Stimulated activated CD8-positive, alpha-beta memory T cell treated with anti-CD3 and anti-CD28 coated beads, Interleukin-15, amount 100 ng/mL, for 4 hours (primary cell): ENCODE measurements at places on chromosomes 7 and 10.

GRCh38 chr10:44650691-44651661 is 260.2 kb upstream of the TMEM72 start:
- no peak for DNase-seq

GRCh38 chr10:43980313-43980712 is 331.6 kb upstream of the ZNF32 start:
- no peak for DNase-seq

- no peak for DNase-seq
Measured at GRCh38 chr7:37016064-37016878, 292.0 kb upstream of the AOAH start.

- no peak for DNase-seq
Measured at GRCh38 chr7:48389977-48390376, 218.7 kb downstream of the ABCA13 start.

DNA sequence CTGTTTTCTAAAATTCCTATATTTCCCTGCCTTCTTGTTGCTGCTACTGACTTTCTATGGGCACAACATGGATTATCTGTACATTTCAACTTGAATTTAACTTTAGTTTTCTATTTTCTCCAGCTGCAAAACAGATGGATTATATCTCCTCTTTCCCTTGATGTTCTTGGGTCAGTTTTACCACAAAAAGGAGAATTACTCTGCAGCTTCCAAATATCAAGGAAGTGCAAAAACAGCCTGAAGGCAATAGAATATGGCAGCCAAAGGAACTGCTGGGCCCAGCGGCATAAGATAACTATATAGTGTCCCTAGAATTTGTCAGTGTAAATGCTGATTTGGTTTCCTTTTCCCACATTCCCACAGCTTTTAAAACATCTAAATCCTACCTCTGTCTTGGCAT is 29.1 kb downstream of the CPED1 start:
- no peak for DNase-seq

- no peak for DNase-seq
Measured at GRCh38 chr10:28853195-28853594, 175.9 kb downstream of the BAMBI start.

- DNase-seq: no peak
Measured at GRCh38 chr10:30862486-30862885, 169.2 kb downstream of the ZNF438 start.

DNA sequence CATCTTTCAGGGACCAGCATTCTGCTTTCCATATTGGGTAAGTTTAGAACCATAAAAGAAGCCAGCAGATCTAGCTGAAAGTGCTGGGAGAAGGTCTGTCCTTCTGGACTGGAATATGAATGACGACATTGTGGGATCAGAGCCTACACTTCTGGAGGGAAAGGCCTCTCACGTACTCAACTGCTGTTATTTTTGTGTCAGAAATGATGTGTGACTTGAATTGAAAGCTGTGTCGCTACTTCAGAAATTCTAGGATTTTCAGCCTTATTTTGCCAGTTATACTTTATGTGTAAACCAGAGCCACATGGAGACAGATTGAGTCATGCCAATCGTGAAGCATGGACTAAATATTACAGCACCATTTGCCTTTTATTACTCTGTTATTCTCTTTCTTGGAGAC is 231.0 kb downstream of the KIAA1217 start:
- no peak for DNase-seq

GRCh38 chr7:71618278-71618677 is 486.3 kb downstream of the GALNT17 start:
- DNase-seq: no peak

DNA sequence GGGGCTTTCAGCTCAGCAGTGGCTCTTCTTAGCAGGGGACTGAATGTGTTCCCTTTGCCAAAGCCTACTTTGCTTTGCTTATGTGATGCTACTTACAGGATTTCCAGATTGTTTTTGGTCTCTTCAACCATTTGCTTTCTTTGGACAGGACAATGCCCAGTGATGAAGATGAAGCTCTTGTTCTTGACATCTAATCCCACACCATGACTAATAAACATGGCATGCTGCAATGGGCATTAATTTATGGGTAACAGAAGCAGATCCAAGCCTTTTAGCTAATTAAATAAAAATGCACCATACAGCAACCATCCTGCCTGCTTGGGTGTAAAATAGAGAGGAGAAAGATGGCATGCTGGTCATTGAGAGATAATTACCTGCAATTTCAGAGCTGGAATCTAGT is 175.5 kb upstream of the ITGB1 start:
- DNase-seq: no peak

GRCh38 chr7:102082693-102083368 is 203.8 kb upstream of the SH2B2 start:
- DNase-seq: no peak

- DNase-seq: no peak
Measured at GRCh38 chr7:131934452-131934851, 378.0 kb upstream of the PODXL start.

- DNase-seq: no peak
Measured at GRCh38 chr7:2523941-2524807, 4.6 kb downstream of the LFNG start.

GRCh38 chr10:59753267-59753666 is at the start of gene MRLN:
TSS of gene MRLN (minus strand) at chr10:59753455.
- no peak for DNase-seq

GRCh38 chr10:109474812-109475211 is 448.5 kb downstream of the XPNPEP1 start:
- no peak for DNase-seq

- DNase-seq: no peak
Measured at GRCh38 chr10:47225219-47225927, 74.6 kb upstream of the GDF10 start.

DNA sequence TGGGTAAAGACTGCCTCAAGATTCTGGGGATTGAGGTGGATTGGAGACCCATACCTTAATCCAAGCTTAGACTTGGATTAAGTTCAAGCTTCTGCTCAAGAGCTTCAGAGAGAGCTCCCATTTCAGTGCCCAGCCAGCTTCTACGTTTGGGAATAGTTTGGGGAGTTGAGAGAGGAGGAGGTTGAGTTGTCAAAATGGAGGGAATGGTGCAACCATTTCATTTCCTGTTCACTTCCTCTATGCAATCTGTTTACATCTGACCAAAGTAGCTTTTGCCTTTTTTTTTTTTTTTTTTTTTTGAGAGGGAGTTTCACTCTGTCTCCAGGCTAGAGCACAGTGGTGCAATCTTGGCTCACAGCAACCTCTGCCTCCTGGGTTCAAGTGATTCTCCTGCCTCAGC is 65.8 kb downstream of the ENTPD1 start:
- DNase-seq: no peak

- DNase-seq: no peak
Measured at GRCh38 chr10:80132299-80133139, at the start of gene PLAC9. TSS of gene PLAC9 (plus strand) at chr10:80132730. CDS start at chr10:80132763, 33 bp downstream.

- no peak for DNase-seq
Measured at GRCh38 chr7:140883378-140883777, 41.4 kb downstream of the BRAF start.

GRCh38 chr7:30988351-30989005 is 24.7 kb downstream of the GHRHR start:
- DNase-seq: no peak

DNA sequence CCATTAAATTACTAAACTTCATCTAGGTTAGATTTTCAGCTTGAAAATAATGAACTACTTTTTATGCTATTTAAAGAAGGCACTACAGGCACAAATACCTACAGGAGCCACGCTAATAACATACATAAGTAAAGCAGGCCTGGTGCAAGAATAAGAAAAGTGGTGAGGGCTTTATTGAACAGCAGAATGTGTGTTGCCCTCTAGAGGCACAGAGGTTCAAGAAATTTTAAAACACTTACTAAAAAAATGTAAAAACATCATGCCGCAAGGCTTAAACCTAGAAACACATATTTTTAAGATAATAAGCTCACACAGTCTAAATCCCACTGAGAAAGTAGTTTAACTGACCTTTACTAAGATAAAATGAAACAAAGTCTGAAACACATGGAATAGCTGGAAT is 20.3 kb downstream of the CACUL1 start:
- no peak for DNase-seq

DNA sequence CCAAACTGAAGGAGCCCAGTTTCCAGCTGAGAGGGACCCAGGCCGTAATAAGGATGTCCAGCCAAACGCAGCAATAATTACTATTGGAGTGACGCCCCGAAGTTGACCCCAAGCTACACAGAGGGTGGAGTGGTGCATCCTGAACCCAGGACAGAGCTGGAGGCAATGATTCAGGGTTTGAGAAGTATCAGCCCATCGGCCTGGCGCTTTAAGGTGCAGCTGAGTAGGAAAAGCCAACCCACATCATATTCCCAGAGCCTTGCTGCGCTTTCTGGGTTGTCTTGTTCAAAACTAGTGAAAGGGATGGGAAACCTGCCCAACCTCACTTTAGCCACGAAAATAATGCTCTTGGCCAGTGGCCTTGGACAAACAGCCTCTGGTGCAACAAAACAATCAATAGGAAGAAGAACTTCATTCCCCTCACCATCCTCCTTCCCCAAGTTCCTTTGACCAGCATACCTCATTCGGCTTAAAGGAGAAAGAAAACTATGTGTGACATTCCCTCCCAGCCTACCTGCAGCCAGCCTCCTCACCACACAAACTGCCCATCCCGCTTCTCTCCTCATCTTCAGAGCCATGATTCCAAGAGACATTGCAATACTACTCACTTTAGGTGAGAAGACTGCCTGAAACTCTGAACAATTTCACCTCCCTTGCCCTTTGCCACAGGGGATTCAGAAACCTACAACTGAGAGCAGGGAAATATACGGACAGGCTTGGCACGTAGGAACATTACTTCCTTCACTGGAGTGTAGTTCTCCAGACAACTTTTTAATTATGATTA is 217.2 kb upstream of the MKLN1 start:
- no peak for DNase-seq

- no peak for DNase-seq
Measured at GRCh38 chr10:122279725-122280141, 8.6 kb downstream of the BTBD16 start.

DNA sequence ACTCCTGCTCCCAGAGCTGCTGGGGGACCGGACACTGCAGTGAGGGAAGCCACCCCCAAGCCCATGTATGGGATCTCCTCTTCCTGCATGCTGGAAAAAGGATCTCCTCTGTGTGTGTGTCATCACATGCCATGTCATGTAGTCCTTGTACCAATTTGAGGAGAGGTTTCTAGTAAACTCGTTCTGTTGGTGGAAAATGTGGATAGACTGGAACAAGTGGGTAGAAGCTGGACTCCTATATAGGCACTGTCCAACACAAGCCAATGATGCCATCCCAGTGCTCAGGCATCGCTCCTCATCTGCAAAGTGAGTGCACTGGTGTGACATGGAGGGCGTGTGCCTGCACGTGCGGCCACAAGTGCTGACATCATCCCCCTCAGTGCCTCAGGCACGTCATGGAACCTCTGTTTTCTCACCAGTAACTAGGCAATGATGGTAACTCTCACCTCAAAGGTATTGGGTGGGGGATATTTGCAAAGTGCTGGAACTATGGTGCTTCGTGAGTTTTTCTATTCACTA is 19.3 kb downstream of the MYO1G start:
- no peak for DNase-seq

- DNase-seq: no peak
Measured at GRCh38 chr7:112937651-112938415, 147.6 kb upstream of the TMEM168 start.

GRCh38 chr7:32037650-32038198 is 32.5 kb downstream of the PDE1C start:
- no peak for DNase-seq

- DNase-seq: peak; percentile 23
Measured at GRCh38 chr10:16891375-16892313, 74.4 kb upstream of the RSU1 start.

DNA sequence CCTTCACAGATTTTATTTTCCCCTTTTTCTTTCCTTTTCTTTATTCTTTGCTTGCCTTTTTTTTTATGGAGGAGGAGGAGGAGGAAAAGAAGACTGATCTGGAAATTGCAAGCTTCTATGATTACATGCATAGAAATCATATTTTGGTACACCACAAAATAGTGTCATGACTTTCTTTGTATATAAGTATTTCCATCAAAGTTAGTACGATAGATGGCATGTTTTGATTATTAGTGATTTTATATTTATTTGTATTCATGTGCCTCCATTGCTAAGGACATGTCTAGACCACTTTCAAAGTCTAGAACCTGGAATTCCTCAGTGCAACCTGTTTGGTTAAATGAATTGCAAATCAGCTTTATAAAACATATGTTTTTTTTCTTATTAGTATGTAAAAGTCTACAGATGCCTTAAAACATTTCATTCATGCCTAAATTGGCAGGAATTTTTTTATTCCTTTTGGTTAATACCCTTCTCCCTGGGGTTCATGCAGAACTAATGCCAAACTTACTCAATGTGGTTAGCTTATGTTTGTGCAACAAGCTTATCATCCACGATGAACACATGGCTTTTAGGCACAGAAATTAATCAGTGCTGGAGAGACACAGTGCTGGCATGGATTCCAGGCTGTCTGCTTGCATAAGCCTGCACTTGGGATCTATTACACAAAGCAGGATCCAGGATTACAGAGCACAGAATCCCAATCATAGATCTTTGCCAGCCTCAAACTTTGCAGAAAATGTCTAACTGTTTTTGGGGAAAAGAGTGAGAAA is 213.1 kb downstream of the CHRM2 start:
- DNase-seq: no peak

DNA sequence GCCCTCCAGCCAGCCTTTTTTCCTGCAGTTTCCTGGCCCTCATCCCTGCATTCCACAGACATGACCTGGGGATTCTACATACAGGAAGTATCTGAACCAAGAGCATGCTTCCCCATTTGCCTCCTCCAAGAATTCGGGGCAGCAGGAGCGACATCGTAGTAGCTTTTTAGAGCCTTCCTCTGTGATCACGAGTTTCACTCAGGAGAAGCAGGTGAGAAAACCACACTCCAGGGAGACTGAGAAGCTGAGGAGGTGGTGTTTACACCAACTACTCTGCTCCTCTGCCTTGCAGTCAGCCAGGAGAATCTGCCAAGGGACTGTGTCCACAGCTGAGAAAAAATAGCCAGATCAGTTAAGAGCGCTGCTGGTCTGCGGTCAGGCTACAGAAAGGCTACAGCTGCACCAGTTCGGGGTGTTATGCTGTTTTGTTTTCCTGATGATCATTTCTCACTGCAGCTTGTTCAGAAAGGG is 54.1 kb downstream of the HSPA12A start:
- DNase-seq: no peak

- no peak for DNase-seq
Measured at GRCh38 chr10:91665842-91666241, 33.0 kb upstream of the PPP1R3C start.

DNA sequence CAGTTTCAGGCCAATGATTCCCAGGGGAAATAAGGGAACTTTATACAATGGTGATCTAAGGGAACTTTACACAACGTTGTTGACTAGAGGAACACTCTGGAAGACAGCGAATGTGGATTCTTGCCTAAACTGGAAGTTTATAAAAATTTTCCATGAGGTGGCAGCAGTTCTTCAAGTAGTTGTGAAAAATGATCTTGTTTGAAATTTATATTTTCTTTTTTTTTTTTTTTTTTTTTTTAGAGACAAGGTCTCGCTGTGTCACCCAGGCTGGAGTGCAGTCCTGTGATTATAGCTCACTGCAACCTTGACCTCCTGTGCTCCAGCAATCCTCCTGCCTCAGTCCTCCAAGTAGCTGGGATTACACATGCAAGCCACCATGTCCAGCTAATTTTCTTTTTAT is 32.1 kb upstream of the GTF2I start:
- no peak for DNase-seq
